Fibroblast of villous mesenchyme (primary cell): ENCODE measurements at places on chromosomes 12 and 14. TPM values are rescaled to one million over a fixed set of nuclear protein-coding genes. Genes with fewer than 3 reads are reported as not detected.

- DNase-seq: no peak
These were observed 21.7 kb downstream of the SLC11A2 start for GRCh38 chr12:51004504-51004903.

DNA sequence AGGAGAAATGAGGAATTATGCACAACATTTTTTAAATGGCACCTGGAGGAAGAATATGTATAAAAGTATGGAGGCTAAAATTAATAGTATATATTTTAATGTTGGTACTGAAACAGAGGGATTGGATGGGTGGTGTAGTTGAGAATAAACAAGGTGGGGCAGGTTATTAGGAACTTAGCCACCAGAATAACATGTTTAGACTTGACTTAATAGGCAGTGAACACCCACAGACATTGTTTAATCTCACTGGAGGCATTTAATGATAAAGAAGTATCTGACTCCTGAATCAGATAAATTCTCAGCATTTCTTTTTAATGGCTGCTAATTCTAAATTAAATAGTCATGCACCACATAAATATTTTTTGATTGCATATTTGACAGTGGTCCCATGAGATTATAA, 139.7 kb downstream of the CNTN1 start:
- no peak for DNase-seq

- DNase-seq: peak; percentile 84
These were observed 22.9 kb downstream of the PROX2 start for GRCh38 chr14:74852922-74853530.

DNA sequence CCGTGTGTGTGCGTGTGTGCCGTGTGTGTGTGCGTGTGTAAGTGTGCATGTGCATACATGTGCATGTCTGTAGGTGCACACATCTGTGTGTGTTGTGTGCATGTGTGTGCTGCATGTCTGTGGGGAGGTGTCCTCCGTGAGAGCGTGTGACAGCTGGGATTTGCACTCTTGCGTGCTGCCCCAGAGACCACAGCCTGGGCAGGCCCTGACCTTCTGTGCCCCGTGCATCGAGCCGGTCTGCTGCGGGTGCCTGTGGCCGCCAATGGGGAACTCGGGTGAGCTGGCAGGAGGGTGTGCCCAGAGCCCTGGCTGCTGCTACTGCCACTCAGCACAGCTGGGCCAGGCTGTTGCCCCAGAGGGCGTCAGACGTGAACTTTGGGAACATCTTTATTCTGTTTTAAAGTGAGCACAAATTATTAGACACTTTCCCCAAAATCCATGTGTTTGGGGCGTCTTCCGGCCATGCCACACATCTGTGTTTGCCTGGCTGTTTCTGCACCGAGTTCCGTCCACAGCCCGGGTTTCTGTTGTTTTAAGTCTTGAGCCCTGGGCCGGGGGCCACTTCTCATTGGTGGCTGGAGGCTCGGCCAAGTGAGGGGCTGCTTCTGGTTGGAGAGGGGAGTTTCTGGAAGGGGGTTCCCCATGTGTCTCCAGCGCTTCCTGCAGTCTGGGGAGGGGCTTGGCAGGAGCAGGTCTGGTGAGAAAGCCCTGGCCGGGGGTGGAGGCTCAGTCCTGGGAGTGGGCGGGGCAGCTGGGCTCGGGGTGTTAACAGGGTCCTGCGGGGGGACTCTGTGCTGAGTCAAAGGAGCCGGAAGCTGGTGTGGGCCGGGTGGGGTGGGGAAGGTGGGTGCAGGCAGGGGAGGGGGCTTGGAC, 7.6 kb downstream of the CEP170B start:
- peak; percentile 63 for DNase-seq

DNA sequence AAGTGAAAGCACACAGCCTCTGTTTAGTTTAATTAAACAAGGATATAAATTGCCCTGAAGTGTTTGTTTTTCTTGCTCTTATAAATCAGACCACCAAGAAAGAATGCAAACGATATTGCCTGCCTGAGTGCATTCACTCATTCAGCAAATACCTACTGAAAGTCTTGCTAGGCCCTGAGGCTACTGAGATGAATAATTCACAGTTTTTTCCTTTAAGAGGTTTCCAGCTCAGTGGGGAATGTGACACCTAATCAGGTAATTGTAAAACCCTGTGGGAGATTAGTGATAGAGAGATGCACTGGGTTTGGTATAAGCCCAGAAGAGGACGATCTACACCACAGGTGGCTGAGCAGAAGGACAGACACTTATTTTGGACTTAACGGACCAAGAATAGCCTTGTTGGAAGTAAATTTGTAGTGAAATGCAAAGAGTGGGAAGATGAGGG, 151.4 kb downstream of the SLC35F4 start:
- DNase-seq: no peak

- no peak for DNase-seq
These were observed 69.6 kb upstream of the KRAS start for GRCh38 chr12:25320123-25321006.

Gene TMEM19
- 24.8 and 37.1 TPM in 2 replicates for total RNA-seq

GRCh38 chr14:77967110-77967509, 167.2 kb downstream of the ADCK1 start:
- DNase-seq: no peak

DNA sequence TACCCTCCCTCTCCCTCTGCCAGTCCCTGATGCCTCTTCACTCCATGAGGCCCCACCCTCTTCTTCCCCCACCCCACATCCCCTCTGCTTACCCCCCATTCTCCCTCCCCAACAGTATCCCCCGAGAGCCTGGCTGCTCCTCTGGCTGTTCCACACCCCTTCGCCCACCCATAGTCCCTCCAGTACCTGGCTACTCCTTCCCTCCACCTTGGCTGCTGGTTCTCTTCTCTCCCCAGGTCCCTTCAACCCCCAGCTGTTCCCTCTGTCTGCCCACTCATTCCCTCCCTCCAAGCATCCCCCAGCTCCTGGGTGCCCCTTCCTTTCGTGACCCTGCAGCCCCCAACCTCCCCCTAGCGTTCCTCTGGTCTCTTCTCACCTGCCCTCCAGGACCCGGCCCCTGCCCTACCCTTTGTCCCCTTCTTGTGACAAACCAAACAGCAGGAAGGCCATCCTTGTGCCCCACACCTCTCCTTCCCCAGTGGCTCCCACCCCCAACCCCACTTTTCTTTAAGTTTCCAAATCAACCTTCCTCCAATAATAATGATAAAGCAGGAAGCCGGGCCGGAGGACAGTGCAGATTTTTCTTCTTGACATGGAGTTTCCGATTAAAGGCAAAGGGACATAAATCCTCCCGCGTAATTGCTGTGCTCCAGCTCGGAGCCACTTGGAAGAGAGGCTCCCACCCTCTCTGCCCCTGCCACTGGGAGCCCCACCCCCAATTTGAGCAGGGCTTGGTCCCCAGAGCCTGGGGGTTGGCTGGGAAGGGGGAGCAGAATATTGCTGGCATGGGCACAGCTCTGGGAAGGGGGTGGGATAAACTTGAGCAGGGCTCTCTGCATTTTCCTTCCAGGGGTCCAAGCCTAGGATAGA, 40.0 kb downstream of the SMUG1 start:
- DNase-seq: no peak

DNA sequence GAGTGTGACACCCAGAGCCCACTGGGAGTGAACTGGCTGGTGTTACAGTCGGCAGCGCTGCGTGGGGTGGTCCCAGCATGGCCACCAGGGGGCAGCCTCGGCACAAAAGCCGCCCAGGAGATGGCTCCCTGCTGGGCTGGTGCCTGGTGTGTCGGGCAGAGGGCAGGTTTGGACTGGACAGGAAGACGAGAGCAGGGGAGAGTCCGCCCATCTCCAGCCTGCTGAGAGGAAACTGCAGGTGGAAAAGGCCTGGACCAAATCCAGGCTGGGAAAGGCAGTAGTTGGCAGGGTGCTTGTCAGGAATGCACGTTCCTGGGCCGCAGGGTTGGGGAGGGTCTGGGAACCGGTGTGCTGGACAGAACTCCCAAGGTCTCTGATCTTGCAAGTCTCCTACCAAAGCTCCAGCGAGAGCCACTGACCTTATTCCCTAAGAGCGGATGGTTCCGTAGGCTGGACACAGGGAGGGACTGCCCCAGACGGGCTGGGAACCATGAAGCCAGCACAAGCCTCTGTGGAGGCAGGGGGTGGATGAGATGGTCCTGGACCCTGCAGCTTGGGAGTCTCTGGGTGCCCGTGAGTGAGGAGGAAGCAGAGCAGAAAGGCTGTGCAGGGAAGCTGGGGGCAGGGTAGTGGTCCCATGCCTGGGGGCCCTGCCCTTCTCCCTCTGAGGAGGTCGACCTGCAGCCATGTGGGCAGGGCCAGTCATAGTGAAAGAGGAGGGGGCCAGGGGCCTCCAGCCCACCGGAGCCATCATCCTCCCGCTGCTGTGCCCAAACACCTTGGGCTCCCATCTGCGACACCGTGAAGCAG, 1.8 kb downstream of the AHNAK2 start:
- peak; percentile 85 for DNase-seq

DNA sequence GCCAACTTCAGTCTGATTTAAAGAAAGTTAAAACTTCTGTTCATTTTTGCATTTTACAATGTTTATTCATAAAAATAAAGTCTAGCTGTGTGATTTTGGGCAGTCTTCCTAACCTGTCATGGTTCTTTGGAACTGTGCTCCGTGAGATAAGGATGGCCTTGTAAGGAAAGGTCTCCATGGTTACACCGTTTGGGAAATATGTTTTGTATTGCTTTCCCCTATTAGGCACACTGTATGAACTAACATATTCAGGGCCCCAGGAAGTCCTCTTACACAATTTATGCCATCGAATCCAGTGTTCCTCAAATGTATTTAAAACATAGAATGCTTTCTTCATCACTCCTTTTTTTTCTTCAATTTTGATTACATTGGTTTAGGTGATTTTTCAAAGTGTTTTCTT, 54.5 kb downstream of the APAF1 start:
- DNase-seq: peak; percentile 44

DNA sequence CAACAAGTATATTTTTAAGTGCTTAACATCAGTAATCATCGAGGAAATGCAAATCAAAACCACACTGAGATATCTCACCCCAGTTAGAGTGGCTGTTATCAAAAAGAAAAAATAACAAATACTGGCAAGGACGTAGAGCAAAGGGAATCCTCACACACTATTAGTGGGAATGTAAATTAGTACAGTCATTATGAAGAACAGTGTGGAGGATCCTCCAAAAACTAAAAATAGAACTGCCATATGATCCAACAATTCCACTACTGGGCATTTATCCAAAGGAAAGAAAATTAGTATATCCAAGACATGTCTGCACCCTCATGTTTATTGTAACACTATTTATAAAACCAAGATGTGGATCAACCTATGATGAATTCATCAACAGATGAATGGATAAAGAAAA, 149.0 kb upstream of the PWP1 start:
- no peak for DNase-seq

DNA sequence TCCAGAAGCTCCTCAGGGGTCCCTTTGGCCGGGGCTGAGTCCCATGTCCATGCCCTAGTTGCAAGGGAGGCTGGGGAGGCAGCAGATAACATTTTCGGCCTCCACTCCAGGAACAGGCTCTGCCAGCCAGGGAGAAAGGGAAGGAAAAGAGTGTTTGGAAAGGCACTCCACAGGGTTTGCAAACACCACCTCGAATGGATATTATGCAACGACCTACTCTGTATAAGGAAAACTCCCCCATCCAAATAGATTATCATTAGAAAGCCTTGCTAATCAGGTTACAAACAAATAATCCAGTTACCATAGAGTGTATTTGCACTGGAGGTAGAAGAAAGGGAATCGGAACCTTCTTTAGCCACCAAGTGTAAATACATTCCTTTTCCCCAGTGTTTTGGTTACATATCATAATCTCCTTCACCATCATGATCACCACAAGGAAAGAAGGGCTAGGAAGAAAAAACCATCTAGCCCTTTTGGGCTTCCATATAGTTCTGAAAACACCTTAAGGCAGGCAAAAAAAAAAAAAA, 40.4 kb downstream of the TMCC3 start:
- DNase-seq: no peak

DNA sequence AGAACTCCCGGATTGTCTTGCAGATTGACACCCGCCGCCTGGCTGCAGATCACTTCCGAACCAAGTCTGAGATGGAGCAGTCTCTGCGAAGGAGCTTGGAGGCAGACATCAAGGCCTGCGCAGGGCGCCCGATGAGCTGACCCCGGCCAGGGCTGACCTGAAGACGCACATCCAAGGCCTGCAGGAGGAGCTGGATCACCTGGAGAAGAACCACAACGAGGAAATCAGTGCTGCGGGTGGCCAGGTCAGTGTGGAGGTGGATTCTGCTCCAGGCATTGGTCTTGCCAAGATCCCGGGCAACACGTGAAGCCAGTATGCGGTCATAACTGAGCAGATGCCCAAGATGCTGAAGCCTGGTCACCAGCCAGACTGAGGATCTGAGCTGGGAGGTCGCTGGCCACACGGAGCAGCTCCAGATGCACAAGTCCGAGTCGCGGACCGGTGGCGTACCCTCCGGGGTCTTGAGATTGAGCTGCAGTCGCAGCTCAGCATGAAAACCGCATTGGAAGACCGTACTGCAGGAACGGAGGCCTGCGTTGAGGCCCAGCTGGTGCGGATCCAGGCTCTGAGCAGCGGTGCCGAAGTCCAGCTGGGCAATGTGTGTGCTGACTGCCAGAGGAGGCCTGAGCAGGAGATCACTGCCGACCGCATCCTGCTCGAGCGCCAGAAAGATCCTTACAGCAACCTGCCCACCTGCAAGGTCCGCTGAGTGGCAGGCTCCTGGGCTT, 12.4 kb upstream of the A2M start:
- DNase-seq: no peak

Gene RNASE1
- total RNA-seq: not detected in 2 replicates

DNA sequence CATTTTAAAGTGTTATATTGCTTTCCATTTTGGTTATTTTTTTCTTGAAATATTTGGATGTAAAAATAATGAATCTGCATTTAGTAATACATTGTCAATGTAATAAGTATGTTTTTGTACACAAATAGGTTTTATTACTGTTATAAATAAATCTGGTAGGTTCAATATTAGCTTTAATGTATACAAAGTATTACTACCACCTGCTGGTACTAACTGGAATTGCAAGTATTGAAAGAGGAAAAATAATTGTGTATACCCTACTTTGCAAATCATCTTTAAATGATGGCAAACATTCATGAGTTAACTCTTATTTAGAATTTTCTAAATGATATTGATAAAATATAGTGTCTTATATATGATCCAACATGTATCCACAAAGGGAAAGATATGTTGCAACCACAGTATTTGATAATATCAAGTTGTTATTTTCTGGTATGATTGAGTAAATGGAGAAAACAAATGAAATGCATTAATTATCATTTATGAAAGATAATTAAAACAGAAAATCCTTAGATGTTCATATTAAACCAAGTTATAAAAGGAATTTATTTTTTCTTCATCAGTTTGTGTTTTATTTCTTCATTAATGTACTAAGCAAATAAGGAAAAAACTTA, 3.2 kb downstream of the OR4K2 start:
- DNase-seq: no peak

DNA sequence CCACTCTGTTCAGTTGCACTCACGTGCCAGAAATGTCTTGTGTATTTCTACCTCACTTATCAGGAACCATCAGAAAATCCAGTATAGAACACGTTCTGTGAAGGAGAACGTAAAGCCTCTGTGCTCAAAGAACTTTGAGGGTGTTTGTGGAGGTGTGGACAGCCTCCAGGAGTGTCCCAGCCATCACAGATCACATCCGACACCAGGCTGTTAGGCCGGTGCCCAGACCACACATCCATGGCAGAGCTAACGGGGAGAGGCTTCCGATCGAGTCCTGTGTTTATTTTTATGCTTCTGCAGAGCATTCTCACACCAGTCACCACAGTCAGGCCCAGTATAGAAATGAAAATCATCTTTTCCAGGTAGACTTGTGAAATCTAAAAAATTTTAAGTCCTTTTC, 53.6 kb downstream of the TPCN1 start:
- no peak for DNase-seq

GRCh38 chr14:23613242-23614070, 22.7 kb upstream of the DHRS2 start:
- DNase-seq: no peak

Gene RNU4-1
- total RNA-seq: under 0.01 TPM in 2 replicates

Gene STAC3
- 0.32 and 1.3 TPM in 2 replicates for total RNA-seq

- no peak for DNase-seq
These were observed 338.7 kb downstream of the SLC16A7 start for GRCh38 chr12:59934486-59934885.
